ENCODE measurements at places on chromosomes 1 and 21. TPM values are rescaled to one million over a fixed set of nuclear protein-coding genes. Genes with fewer than 3 reads are reported as not detected.

The PLA2G2C gene
- not detected for polyA plus RNA-seq

The CLIC6 gene
- not detected for polyA plus RNA-seq

The MTFR1L gene
- 29.7 TPM for polyA plus RNA-seq

The ACTA1 gene
- not detected for polyA plus RNA-seq

The SLC35F3 gene
- 1.3 TPM for polyA plus RNA-seq

The KLHDC8A gene
- polyA plus RNA-seq = not detected

The E2F2 gene
- 2.3 TPM for polyA plus RNA-seq

GRCh38 chr1:2796890-2797740 is 4.4 kb downstream of the TTC34 start:
- no peak overlapping the region for H3K4me3 ChIP-seq
- DNase-seq = no peak
- no peaks in the 10 kb centered on the region for H3K4me1 ChIP-seq
- no peak overlapping the region for H3K27ac ChIP-seq

GRCh38 chr21:45831991-45832740 is 149.4 kb upstream of the COL6A1 start:
- H3K27ac ChIP-seq = no peak overlapping the region
- no peaks in the 10 kb centered on the region for H3K36me3 ChIP-seq
- no peaks in the 10 kb centered on the region for H3K4me1 ChIP-seq
- no peak for DNase-seq
- H3K27me3 ChIP-seq = no peaks in the 10 kb centered on the region

DNA sequence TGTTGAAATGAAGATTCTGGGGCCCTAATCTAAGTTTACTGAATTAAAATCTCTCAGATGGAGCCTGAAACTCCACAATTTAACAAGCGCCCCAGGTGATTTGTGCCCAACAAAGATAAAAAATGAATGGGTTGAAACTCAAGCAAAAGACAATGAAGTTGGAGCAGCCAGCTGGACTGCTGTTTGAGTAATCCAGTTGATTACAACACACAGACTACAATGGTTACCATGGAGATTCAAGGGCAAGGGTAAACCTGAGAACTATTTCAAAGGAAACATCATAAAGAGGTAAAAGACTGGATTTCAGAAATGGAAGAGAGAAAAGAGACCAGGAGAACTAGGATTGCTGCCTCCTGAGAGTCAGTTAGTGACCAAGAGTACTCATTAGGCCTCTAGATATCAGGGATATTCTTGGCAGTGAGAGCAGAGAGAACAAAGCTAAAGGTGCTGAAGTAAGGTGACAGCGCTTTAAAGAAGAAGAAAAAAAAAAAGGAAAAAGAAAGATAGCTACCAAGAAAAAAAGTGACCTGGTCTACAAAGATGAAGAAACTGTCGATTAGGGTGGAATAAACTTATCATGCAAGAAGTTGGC is 44.5 kb downstream of the LRRC53 start:
- no peaks in the 10 kb centered on the region for H3K36me3 ChIP-seq
- DNase-seq = no peak
- H3K4me3 ChIP-seq = no peak overlapping the region

DNA sequence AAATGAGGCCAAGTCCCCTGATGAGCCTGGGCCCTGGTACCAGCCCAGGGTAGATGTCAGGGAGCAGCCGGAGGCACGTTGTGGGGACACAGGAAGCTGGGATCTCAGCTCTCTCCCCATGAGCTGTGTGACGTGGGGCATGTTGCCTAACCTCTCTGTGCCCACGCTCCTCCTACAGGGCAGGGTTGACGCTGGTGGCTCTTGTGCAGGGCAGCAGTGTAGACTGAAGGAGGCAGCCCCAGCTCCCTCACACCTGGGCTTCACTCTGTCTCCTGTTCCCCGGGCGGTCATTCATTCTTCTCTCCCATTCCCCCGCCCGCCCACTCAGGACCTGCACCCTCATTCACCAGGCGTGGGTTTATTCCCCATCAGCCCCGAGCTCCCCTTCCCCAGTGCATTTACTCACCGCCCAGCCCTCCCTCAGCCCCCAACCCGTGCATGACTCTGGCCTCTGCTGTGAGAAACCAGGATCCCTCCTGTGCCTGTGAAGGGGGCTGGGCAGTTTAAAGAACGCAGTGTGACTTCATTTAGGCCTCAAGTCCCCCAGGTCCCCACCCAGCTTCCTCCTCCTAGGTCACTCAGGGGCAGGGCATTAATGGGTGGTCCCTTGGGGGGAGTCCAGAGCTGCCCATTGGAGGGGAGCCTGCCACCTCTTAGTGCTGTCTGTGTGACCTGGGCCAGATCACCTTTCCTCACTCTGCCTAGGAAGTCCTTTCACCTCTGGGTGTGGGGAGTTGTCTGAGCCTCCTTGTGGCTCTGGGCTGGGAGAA is 285.7 kb downstream of the PTPRU start:
- H3K27ac ChIP-seq = no peak overlapping the region
- no peak overlapping the region for H3K4me3 ChIP-seq
- H3K4me1 ChIP-seq = no peaks in the 10 kb centered on the region
- H3K36me3 ChIP-seq = no peaks in the 10 kb centered on the region
- no peak for DNase-seq

DNA sequence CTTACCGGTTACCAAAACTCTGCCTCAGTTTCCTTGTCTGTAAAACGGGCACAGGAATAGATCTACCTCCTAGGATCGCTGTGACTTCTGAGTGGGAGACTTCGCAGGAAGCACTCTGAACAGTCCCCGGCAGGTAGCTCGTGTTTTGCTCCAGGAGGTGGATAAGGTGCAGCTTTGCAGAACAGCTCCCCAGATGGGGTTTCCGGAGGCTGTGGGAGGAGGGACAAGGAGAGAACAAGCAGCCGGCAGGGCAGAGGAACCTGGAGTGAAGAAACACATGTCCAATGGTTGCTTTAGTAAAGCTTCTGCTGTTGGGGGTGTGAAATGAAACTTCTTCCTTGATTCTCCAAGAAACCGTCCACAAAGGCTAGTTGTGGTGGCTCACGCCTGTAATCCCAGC is 95.5 kb upstream of the TARDBP start:
- no peak overlapping the region for H3K27ac ChIP-seq
- H3K4me3 ChIP-seq = no peak overlapping the region
- DNase-seq = no peak
- H3K27me3 ChIP-seq = no peaks in the 10 kb centered on the region
- peaks cover 26% of the 10 kb centered on the region for H3K4me1 ChIP-seq

DNA sequence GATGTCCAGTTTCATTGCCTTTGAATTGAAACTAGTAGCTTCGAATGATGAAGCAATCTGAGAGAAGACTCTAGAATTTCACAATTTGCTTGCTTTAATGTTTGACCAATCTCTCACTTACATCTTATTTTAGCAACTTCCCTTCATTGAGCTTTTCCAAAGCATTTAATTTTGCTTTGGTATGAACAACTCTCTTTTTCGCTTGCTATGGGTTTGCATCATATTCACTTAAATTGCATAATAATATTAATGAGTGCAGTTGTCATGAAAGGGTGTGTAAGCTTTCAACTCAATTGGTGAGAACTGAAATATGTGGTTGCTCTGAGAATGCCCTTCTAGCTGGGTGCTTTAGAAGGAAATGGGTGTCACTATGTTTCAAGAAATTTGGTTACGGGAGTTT is 309.2 kb downstream of the HLX start:
- no peaks in the 10 kb centered on the region for H3K4me1 ChIP-seq
- DNase-seq = no peak
- no peaks in the 10 kb centered on the region for H3K36me3 ChIP-seq
- no peak overlapping the region for H3K27ac ChIP-seq
- no peak overlapping the region for H3K4me3 ChIP-seq
- H3K27me3 ChIP-seq = no peaks in the 10 kb centered on the region
